ENCODE measurements at places on chromosomes 3 and 15.
A peak's percentile ranks its signal among the peaks of the same experiment; 100 is the strongest.

- DNase-seq, result no peak
These were observed 651.4 kb upstream of the NECTIN3 start for GRCh38 chr3:110420158-110420641.

DNA sequence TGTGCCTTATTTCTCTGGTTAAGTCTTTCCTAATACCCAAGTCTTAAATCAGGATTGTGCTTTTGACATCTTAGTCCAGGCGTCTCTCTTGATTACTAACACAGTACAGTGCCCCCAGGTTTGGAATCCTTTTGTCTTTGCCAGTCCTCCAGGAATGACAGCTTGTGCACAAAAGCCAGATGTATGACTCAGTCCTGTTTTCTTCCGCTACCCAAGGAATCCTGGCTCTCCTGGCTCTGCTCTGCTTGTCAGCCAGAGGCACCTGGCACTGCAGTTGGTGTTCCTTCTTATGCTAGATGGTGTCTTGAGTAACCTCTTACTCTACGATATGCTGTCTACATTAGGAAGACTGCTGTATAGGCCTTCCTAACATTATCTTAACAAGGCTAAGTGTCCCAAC lies 728.2 kb upstream of the NECTIN3 start:
- DNase-seq, result no peak

DNA sequence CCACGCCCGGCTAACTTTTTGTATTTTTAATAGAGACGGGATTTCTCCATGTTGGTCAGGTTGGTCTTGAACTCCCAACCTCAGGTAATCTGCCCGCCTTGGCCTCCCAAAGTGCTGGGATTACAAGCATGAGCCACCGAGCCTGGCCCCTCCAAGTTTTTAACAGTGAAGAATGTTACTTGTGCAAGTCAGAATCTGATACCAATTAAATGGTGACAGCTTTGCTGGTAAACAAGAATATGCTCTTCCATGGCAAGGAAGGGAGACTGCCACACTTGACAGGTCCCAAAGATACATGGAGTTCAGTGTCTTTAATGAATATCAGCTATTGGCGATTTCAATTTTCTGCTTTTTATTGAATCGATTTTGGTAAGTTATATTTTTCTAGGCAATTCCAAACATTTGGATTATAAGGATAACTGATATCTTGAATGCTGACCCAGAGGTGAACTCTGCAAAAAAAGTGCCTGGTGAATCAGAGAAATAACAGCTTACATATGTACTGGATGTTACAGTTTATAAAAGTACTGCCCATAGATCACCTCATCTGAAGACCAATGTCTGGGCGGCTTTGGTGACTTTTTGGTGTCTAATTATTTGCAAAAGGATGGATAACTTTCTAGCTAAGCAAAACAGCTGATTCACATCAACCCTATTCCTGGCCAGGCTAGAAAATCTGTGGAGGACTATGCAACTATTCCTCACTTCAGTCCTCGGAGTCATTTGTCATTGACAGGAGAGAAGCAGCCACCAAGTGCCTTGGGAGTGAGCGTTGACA lies 1.2 kb downstream of the PARP16 start:
- DNase-seq, result no peak

DNA sequence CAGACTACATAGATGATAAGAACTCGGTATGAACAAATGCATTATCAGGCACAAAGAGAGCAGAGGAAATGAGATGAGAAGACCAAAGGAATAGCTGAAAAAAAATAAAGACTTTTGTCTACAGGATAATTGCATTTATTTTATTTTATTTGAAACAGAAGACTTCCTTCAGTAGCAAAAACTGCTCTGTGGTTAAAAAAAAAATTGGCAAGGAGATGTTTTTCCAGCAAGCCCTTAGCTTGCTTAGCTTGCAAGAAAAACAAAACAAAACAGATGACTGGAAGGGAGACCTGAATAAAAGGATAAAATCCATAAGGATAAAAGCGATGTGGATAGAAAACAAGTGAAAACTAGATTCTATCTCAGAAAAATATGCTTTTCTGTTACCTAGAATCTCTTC lies 9.1 kb upstream of the PPM1L start:
- no peak for DNase-seq

GRCh38 chr3:123960781-123961507 lies at the start of gene CCDC14:
Gene CCDC14 (minus strand): TSS chr3:123961229. CDS start chr3:123961173, 56 bp downstream.
- DNase-seq, result peak; percentile 75

GRCh38 chr3:15794303-15794771 lies 3.4 kb downstream of the ANKRD28 start:
- no peak for DNase-seq

- no peak for DNase-seq
These were observed 397.2 kb downstream of the OCA2 start for GRCh38 chr15:27701956-27702355.

- DNase-seq, result no peak
These were observed 5.6 kb upstream of the SRPRB start for GRCh38 chr3:133799794-133800585.

- DNase-seq, result peak; percentile 8
These were observed 91.2 kb downstream of the AQP9 start for GRCh38 chr15:58229297-58229768.

- DNase-seq, result no peak
These were observed 171.6 kb upstream of the TSC22D2 start for GRCh38 chr3:150236316-150237082.

- DNase-seq, result no peak
These were observed 7.5 kb downstream of the ZDHHC3 start for GRCh38 chr3:44968447-44968858.

DNA sequence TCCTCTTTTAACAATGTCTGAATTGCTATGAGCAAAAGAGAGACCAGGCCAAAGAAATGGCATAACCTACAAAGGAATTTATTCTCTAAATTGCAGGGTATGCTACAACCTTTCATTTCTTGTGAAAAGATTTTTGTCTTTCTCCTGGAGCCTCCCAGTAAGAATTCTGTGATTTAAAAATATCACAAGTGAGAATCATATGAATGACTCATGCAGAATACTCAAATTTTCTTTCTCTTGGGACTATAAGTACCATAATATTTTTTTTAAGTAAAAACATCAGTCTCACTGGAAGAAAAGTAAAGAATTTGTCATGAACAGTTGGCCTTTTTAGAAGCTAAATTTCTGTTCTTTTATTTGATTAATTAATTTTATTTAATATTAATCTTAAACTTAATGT lies 26.3 kb downstream of the SYNPR start:
- DNase-seq, result no peak

GRCh38 chr3:48664929-48665328 lies 2.2 kb upstream of the CELSR3 start:
- no peak for DNase-seq

GRCh38 chr15:93358166-93359059 lies 269.4 kb upstream of the RGMA start:
- no peak for DNase-seq

DNA sequence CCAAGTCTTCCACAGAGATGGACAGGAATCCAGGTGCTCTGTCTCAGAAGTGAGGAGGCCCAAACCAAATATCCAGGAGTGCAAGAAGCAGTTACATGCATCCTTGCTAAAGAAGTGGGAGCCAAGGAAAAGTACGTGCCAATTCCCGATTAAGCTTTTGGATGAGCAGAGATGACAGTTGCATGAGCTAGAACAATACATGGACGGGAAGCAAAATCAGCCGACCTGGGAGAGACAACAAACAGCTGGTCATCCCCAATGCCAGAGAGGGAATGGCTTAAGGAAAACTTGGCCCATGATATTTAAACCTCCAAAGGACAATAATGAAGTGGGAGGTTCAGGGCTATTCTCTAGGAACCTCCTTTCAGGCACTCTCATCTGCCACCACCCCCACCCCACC lies 86.0 kb upstream of the ABHD17C start:
- no peak for DNase-seq

DNA sequence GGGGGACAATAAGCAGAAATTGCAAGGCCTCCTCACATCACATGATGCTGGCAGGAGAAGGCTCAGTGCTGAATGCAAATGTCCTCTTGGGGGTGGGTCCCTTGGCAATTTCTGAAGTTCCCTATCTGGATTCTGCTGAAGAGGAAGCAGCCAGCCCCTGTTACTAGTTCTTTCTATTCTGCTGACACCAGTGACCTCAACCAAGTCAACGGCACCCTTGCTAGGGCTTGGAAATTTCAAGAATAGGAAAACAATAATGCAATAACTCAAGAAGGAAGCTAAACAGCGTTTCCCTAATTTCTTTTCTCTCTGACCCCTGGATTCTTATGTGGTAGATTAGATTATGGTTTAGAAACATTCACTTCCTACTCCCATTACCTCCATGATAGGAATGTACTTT lies 46.2 kb upstream of the FOXP1 start:
- DNase-seq, result no peak

DNA sequence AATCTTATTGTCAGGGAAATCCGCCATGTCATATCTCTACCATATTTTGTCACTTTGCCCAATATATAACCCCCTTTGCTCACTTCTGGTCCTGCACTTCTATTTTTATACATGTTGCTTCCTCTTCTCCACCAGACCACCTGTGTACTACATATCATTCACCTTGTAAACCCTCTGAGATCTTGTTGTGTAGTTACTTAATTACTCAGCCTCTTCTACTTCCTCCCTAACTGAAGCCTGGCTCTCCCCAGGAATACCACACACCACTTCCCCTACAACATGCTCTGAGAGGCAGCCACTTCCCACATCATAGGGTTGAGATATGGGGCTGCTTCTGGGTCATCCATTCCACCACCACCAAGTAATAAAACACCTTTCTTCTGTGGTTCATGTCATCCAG lies 10.0 kb downstream of the HEXA start:
- DNase-seq, result no peak

- DNase-seq, result no peak
These were observed 2.2 kb downstream of the SATB1 start for GRCh38 chr3:18422972-18423371.

DNA sequence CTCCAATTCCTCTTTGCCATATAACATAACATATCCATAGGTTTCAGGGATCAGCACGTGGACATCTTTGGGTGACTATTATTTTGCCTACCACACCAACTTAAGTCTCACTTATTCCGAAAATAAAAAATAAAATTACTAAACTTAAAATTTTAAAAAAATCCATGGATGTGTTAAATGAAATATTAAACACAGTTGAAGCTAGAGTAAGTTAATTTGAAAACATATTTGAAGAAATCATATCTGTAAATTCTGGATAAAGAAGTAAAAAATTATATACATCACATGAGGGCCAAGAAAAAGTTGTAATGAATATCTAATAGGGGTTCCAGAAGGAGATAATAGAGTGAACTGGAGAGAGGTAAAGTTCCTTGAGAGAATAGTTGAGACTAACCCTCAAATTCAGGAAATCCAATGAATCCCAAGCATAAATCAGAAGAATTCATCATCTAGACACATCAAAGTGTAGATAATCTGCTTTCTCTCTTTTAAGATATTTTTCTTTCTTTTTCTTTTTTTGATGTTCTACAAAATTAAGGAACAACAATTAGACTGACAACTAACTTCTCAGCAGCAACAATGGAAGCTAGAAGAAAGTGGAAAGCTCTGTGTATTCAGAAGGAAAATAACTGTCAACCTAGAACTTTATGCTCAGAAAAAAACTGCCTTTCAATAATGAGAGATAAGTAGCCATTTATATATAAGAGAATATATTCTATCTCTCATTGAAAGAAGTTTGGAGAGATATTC lies 147.4 kb downstream of the ABHD5 start:
- DNase-seq, result no peak

GRCh38 chr3:17116007-17116600 lies 231.3 kb downstream of the PLCL2 start:
- DNase-seq, result no peak

GRCh38 chr3:191342411-191342810 lies 12.1 kb upstream of the UTS2B start:
- peak; percentile 6 for DNase-seq

- no peak for DNase-seq
These were observed 45.4 kb upstream of the TMC3 start for GRCh38 chr15:81419332-81419943.

DNA sequence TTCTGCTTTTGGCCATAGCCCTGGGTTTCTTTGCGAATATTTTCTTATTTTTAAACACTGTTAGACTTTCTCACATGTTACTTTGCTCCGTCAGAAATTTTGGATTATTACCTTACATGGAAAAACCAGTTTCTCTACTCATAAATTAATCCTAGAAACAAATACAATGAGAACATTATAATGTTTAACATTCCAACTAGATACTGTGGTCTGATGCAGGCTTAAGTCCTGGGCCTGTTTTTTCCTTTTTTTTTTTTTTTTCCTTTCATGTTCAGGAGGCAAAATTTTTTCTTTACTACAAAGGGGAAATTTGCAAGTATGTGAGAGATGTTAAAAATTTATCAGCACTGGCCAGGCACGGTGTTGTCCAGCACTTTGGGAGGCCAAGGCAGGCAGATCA lies 28.9 kb downstream of the POPDC2 start:
- no peak for DNase-seq

- peak; percentile 26 for DNase-seq
These were observed 436.7 kb downstream of the EPHB1 start for GRCh38 chr3:135231737-135232136.

DNA sequence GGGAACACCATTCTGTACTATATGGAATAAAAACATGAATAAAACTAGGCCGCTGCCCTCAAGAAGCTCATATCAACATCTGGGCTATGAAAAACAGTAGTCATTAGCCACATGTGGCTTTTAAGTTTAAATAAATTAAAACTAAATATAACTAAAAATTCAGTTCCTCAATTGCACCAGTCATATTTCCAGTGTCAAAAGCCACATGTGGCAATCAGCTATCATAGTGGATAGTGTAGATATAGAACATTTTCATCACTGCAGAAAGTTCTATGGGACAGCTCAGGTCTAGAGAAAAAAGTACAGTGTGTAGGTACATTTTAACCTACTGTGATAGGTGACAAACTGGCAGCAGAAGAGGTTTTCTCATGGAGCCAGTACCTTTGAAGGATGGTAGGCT lies 261.4 kb downstream of the FOXP1 start:
- DNase-seq, result no peak

DNA sequence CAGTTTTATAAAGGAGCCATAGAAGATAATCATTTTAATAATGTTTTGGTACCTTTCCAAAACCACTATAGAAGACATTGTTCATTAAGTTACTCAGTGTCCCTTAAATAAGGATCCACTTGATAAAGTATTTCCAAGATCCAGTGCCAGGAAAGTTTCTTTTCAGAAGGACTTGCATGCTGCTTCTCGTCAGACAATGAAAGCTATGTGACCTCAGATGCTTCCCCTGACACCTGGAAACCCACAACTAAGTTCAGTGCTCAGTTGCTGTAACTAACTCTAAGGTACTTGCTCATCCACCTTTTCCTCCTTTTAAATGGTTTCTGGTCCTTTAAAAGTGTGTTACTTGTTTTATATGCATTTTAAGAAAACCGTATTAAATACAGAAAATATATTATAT lies 7.3 kb downstream of the SSR3 start:
- DNase-seq, result no peak

All from NCI-H187 (cell line).